ENCODE measurements at places on chromosomes 13 and 19.

DNA sequence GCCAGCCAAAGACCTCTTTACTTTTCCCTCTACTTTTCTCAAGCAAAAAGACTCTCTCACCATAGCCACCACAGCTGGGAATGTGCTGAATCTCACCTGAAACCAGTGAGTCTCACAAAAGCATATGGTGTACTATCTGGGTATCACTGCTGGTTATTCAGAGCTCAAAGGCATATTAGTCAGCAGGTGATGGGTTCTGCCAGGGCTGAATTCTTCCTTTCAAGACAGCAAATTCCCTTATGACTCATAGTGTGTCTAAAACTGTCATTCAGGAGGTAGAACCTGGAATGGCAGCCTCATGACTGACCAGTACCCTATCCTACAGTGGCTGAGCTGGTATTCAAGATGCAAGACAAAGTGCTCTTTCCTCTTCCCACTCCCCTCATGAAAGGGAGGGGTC is 2859.1 kb downstream of the PCDH9 start:
- no peak for DNase-seq

DNA sequence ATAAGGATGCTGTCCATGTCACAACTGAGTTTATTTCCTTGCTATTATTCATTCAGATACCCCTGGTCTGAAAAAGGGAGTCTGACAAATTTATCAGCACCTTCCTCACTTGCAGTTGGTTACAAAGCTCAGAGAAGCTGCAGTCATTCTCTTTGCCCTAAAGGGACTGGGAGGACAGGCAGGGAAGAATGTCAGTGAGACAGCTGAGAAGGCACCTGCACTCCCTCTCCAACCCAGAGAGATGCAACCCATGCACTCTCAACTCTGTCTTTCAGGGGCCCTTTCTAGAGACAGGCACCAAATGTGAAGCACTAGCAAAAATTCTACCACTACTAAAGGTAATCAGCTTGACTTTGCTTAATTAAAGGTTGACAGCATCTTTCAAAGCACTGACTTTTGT is 83.3 kb downstream of the CRYL1 start:
- no peak for DNase-seq

GRCh38 chr19:39409208-39410016 is 2.8 kb downstream of the ZFP36 start:
- peak; percentile 49 for DNase-seq

- DNase-seq, result no peak
Measured at GRCh38 chr19:46221981-46222610, 7.4 kb upstream of the IGFL1 start.

DNA sequence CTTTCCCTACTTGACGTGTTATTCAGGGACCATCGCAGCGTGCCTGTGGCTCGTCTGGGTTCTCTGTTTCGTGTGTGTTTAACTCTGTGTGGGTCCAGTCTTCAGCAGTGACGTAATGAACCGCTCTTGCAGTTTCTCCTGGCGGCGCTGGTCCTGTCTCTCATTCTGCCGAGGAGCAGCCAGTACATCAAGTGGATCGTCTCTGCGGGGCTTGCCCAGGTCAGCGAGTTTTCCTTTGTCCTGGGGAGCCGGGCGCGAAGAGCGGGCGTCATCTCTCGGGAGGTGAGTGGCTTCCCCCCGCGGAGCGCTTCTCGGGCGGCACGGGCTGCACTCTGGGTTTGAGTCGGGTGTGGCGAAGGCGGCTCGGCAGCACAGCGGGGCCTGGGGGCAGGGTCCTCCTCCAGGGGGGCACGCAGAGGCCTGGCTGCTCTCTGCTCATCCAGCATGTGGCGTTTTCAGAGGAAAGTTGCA is 36.3 kb upstream of the TFDP1 start:
- no peak for DNase-seq

GRCh38 chr13:31310356-31310755 is 110.6 kb downstream of the B3GLCT start:
- DNase-seq, result no peak

GRCh38 chr13:41457589-41458186 is 338 bp downstream of the RGCC start:
- no peak for DNase-seq

DNA sequence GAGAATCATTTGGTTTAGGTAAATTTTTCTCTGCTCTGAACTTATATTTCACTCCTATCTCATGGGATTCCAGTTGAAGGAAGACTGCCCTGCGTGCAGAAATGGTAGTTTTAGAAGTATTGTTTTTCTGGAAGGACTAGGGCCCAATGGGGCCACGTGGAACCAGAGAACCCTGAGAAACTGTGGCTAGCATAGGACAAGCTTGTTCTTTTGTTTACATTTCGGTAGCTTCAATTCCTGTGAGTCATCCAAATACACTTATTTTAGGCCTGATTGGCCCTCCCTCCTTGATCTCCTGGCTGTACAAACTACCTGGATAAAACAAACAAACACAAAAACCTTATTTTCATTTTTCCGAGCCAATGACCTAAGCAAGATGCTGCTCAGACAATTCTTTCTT is 124.0 kb downstream of the ITGBL1 start:
- no peak for DNase-seq

- DNase-seq, result no peak
Measured at GRCh38 chr19:18670312-18670711, 13.2 kb upstream of the CRTC1 start.

DNA sequence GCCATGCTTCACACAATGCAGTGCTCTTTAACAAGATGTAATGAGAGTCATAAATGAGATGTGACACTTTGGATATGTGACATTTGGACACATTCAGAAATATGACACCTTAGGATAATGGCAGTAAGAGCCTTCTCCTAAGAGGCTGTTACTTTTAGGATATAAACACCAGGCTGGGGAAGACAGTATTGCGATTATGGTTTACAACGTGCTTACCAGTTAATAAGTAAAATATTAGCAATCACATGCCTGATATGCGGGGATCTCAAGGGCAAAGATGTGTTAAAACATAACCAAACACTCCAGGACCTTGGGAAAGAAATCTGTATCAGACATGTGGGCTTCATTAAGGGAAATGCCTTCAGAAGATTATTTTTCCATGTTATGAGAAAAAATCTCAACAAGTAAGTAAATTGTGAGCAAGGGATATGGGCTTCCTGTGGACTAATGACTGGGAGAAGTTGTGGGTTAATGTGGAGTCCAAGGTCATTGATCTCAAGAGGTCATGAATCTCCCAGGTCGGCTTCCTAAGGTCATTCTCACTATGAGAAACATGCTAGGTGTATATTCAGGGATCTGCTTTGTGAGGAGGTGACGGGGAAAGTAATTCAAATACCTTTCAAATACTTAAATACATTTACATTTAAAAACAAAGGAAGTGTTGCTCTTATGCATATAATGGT is 105.3 kb downstream of the STARD13 start:
- no peak for DNase-seq

DNA sequence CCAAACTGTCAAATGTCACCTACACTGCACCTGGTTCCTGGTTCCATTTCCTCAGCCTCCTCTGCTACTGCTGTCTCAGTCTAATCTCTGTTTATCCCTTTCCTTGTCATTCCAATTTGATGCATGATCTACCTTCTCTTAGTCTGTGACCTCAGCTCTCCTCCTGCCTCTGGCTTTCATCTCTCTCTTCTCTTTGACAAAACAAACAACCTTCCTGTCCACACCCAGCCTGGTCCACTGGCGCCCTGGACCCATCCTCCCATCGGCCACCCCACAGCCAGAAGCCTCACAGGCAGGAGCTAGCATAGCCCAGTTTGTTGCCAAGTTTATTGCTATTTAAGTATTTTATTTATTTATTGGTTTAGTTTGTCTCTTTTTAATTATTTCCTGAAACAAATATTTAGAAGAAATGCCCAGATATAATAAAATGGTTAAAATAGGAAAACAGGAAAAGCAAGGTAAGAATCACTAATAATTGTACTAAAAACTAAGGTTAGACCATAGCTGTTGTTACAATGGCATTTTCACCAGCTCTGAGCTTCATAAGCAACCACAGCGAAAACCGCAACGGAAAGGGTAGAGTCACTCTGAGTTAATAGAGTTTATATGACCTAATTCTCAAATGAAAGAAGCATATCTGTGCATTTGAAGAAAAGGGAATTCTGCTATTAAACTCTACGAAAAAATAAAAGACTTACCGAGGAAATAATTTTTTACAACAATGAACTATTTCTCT is 68.6 kb downstream of the EFNB2 start:
- DNase-seq, result no peak

GRCh38 chr19:50433201-50434180 is 799 bp downstream of the MYBPC2 start:
- no peak for DNase-seq

DNA sequence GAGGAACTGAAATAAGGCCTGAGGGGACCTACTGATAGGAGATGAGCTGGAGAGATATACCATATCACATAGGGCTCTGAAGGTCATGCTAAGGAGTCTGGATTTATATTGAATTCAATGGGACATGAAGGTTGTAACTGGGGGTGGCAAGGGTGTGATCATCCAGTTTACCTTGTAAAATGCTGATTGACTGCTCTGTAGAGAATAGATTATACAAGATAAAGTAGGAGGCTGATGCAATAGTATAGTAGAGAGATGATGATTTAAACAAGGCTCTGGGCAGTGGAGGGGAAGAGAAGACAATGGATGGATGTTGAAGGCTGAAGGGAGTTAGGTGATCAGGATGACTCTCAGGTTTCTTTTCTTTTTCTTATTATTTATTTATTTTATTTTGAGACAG is 18.0 kb upstream of the PAN3 start:
- no peak for DNase-seq

GRCh38 chr13:44573790-44574465 is 2.2 kb downstream of the TSC22D1 start:
- DNase-seq, result no peak

DNA sequence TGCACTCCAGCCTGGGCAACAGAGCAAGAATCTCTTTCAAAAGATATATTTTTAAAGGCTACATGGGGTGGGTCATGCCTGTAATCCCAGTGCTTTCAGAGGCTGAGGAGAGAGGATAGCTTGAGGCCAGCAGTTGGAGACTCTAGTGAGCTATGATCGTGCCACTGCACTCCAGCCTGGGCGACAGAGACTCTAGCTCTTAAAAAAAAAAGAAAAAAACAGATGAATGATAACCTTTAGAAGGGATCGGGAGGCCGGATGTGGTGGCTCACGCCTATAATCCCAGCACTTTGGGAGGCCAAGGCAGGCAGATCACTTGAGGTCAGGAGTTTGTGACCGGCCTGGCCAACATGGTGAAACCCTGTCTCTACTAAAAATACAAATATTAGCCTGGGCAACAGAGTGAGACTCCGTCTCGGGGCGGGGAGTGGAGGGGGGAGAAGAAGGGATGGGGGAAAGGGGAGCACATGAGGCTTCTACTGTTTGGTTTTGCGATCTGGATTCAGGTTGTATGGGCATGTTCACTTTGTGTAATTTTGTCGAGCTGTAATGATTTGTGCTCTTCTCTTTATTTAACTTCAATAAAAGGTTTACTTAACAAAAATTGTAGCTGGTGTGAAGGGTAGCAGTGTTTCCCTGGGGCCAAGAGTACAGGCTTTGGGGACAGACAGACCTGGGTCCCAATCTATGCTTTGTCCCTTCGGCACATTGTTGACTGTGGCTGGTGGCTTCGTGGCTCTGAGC is 1.1 kb upstream of the PSMC4 start:
- no peak for DNase-seq

DNA sequence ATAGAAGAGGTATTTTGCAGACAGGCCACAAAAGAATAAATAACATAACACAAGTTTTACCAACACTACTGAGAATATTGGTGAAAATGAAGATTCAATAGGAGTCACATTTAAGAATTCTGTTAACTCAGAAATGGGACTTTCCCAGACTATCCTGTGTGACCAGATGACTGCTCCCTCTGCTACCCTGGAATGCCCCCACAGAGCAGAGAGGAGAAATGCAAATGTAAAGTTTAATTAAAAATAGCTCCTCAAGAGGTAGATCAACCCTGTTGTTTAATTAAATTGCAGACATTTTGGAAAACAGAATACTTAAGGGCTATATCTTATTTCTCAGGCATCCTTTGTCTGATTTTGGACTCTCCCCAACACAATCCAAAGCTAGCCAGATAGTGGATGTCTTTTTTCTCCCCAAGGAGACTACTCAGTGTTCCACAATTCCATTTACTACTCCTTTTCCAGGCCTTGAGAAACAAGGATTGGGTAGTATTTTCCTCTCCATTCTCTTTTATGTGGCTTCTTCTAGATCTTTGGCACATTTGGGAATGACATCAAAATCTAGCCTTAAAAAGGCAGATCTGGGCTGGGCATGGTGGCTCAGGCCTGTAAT is 104.7 kb upstream of the TSC22D1 start:
- no peak for DNase-seq

GRCh38 chr19:50897191-50897607 is 14.0 kb downstream of the KLK4 start:
- no peak for DNase-seq

GRCh38 chr19:49326165-49326704 is 1.2 kb upstream of the SLC6A16 start:
- DNase-seq, result no peak

DNA sequence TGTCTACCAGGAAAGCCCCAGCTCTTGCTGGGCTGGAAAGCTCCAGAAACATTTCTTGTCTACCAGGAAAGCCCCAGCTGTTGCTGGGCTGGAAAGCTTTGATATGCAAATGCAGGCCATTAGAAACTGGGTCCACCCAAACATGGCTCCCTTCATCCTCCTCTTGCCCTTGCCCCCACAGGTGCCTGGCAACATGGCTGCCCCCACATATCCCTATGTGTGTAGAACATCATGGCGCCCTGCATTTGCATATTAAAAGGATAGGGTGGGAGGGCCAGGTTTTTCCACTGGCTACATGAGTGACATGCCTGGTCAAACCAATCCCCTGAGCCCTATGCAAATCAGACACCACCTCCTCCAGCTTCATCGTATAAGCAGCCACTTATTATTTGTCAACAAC is 455.4 kb upstream of the ARGLU1 start:
- DNase-seq, result no peak

DNA sequence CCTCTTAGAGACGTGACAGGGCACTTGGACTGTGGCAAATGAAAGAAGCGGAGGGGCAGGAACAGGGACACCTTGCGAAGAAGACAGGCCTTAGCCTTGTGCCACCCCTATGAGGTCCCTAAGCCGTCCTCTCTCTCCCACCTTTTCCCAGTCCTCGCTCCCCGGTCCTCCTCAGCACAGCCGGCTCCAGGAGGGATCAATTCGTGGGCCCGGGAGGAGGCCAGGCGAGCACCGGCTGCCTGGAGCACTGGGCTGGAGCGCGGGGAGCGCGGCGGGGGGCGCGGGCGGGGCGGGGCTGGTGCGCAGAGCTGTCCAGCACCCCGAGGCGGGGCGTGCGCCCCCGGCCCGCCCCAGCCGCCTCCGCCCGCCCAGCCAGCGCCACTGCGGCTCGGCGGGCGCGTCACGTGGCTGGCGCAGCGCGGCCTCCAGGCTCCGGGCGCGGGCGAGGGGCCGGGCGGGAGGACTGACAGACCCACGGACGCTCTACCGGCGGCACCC is at the start of gene LRP3:
Gene LRP3, plus strand, starts transcription at position 466 of the 498 bp plus-strand sequence. CDS start 456 bp downstream, outside the sequence.
- no peak for DNase-seq

GRCh38 chr19:29687244-29687896 is 22.1 kb downstream of the PLEKHF1 start:
- DNase-seq, result no peak

DNA sequence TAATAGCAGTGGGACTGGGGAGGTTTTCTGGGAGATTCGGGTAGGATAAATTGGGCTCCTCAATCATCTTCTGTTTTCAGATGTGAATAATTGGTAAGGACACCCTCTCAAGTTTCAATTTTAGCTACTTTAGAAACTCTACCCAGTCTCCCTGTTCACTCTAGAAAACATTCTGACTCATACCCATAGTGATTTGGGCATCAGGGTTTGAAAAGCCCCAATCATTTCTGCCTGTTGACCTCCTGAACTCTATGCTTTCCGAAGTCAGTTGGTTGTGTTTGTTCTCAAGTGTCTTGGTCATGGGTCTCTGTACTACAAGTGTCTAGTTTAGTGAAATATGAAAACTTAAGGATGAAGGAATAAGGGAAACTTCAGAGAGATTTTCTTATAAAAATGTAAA is 911.3 kb upstream of the GPC6 start:
- no peak for DNase-seq

Data from CMK (cell line).